ENCODE measurements at places on chromosomes 3 and 15.

GRCh38 chr3:20637729-20638128, 451.7 kb upstream of the SGO1 start:
- DNase-seq: no peak

DNA sequence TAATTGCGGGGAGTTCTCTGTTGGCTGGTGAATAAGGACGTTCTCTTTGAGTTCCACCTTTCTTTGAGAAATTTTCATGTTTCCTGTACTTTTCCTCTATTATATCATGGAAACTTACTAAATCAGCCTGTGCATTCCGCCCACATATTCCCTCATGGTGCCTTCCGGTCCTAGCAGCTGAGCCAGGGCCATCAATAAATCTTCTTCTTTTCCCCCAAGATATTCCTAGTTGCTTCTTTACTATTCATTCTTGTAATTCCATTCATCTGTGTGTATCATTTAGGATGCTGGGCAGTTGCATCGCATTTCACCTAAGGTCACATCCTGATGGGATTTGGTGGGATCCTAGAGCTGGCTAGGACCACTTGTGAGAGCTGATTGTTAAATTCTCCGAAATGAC, 139.2 kb downstream of the RBMS3 start:
- no peak for DNase-seq

- no peak for DNase-seq
These were observed 14.6 kb upstream of the MAGEF1 start for GRCh38 chr3:184726497-184726896.

DNA sequence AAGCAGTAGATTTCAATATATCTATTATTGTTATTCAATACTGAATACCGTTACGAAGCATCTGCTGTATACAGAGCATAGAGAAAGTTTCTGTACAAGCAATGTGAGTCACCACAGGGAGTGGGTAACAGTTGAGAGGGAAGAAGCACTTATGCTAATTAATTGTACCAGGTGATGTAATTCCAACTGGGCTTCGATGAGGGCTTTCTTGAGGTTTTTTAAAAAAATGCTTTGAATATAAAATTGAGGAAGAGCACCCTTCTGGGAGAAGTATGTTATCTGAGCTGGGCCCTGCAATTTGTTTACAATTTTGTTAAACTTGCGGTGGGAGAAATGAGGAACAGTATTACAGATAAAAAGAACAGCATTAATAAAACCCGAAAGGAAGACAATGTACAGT, 197.9 kb downstream of the TPRG1 start:
- no peak for DNase-seq

DNA sequence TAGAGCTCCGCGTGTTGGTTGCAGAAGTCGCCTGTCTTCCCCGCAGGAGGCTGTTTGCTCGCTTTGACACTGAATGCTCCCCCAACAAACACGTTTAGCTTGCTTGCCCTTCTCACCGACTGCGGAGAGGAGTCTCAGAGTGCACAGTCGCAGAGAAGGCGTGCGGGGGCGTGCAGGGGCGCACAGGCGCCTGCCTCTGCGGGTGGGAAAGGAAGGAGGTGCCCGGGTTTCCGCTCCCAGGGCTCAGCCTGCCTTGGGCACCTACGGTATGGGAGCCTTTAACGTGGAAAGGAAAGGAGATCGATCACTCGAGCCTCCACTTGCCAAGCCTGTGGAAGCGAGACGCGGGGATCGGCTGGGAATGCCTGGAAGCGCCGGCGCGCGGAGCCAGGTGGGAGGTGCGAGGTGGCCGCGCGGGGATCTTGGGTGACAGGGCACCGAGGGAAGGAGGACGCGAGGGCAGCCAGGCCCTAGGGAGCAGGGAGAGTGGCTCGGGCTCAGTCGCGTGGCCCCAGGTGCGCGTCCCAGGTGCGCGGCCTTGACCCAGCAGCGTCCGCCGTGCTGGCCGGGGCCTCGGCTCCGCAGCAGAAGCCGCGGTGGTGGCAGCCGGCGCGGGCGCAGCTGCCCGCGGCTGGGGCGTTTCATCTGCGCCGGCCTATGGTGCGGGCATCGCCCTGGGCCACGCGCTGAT, at the start of gene FAN1:
Gene FAN1 (plus strand): TSS at position 419 of the 691 bp plus-strand sequence. CDS start 749 bp downstream, outside the sequence.
- DNase-seq: no peak

DNA sequence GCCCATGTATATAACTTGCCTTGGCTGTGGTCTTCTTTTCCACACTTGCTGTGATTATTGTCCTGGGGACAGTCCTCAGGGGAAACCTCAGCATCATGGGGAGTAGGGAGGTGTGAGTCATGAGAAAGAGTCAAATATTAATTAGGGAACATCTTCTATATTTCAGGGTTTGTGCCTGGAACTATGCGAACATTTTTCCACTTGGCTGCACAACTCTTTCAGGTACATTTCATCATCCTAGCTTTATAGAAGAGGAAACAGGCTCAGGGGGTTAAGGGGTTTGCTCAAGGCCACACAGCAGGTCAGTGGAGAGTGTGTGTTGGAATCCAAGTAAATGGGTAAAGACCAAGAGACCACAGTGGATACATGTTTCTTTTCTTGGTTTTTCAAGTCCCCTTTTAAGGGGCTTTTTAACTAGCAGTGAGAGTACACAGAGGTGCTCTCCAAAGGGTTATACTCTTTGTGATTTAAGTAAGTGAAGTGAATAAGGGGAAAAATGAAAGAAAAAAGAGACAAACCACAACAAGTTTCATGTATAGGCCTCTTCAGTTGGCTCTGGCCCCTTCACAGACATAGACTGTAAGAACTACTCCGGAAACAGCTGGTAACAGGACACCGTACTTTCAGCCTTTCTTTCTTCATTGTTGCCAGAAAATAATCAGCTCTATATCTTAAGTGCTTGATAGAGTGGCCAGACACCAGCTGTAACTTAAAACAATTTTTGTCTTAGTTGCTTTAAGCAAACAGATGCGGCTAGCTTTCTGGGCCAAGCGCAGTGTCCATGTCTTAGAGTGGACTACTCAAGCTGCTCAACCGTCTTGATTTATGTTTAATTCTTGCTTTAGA, 64.6 kb downstream of the EEFSEC start:
- no peak for DNase-seq

DNA sequence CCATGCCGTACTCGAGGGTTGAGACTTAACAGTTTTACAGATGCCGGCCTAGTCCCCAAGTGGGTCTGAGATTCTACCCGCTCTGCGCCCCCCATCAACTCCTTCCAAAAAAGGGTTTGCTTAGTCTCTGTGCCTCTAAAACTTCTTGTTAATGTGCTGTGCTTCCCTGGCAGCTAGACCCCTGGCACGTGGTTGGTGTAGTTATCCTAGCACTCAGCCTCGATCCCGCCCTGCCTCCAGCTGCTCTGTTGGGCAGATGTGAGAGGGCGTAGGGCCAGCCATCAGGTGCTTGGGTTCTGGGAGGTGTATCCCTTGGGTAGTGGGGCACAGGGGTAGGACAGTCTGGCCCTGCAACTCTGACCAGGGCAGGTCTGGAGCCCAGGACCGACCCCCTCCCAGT, 79.5 kb downstream of the FBLN2 start:
- DNase-seq: no peak

DNA sequence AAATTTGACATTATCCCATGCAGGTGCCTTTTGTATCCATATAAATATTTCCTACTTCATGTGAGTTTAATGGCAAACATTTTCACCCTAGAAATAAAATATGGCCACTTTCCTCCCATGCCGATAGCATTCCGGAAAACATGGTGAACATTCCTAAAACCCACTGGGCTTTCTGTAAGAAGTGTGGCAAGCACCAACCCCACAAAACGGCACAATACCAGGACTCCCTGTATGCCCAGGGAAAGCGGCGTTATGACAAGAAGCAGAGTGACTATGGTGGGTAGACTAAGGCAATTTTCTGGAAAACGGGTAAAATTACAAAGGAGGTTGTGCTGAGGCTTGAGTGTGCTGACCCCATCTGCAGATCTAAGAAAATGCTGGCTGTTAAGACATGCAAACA, 7.6 kb downstream of the ANXA2 start:
- no peak for DNase-seq

- DNase-seq: no peak
These were observed 32.9 kb downstream of the AMOTL2 start for GRCh38 chr3:134341389-134341788.

DNA sequence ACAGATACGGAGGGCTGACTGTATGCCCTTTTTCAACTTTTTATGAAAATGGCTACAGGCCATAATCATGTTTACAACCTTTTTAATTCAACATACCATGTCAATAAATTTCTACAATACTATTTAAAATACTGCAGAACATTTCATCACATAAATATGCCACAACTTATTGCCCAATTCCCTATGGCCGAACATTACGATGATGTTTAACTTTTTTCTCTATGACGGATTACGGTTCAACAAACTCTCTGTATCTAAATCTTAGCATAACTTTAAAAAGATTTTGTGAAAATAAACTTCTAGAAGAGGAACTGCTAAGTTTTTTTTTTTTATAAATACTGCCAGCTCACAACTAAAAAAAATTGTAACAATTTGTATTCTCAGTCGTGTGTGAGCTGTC, 220.4 kb downstream of the OSBPL10 start:
- DNase-seq: no peak

DNA sequence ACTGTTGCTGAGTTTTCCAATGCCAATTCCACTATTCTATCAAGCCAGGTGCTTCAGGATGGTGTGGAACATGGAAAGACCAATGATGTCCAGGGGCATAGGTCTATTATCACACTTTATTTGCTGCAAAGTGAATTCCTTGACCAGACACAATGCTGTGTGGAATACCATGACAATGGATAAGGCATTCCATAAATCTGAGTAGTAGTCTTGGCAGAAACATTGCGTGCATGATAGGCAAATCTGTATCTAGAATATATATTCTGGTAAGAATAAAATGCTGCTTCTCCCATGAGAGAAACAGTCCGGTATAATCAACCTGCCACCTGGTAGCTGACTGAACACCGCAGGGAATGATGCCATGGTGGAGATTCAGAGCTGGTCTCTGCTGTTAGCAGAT, 70.0 kb upstream of the ALDH1A3 start:
- no peak for DNase-seq

GRCh38 chr3:119300991-119301391, 6.8 kb downstream of the ARHGAP31 start:
- DNase-seq: no peak

- no peak for DNase-seq
These were observed at the start of gene SCG5 for GRCh38 chr15:32641517-32642059. Gene SCG5, plus strand, starts transcription at chr15:32641710. Its CDS starts 1,883 bp downstream, at chr15:32643593.

DNA sequence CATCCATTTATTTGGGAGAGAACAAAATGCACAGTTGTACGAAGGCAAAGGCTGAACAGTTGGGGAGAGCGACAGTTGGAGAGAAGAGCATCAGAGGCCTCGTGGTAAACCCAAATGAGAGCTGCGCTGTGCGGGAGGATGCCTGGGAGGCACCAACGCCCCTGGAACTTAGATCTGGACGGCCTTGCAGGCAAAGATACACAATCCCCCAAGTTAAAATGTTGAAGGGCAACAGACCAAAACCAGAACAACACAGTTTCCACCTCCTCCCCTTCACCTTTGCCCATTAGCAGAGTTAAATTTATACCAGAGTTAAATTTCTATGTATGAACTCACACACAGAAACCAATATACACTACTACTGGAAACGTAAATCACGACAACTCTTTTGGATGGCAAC, 339.6 kb downstream of the RORA start:
- DNase-seq: no peak

GRCh38 chr3:105322570-105323273, 44.0 kb upstream of the ALCAM start:
- no peak for DNase-seq

- DNase-seq: no peak
These were observed 19.8 kb downstream of the SCAP start for GRCh38 chr3:47455806-47456452.

DNA sequence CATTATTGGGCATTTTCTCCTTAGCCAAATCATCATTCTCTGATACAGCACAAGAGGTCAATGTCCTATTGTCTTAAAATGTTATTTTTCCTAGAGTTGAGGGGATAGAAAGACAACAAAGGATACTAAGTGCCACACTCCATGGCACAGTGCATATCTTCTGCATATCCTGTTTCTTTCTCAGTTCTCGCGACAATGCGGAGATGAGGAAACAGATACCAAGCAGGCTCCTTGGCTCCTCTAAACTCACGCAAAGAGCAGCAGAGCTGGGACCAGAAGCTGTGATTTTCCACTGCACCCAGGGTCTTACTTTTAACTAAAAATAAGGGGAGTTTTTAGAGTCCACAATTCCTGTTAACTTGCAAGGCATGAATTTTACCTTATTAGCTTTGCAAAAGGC, 10.5 kb upstream of the VGLL4 start:
- no peak for DNase-seq

DNA sequence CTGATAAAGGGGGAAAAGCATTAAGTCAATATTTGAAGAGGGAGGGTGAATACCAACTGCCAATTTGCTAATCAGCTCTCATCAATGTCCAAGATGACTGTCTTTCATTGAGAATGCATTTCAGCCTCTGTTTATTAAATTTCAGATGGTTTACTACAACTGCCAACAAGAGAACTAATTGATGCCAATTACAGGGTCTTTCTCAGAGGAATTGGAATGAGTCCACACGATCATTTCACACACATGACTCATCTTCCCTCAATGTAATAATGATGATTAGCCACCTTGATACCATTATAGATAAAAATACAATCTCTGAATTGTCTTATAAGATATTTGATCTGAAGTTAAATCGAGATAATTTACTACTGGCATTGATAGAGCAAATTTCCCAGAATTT, 1274.4 kb downstream of the ROBO2 start:
- DNase-seq: no peak

DNA sequence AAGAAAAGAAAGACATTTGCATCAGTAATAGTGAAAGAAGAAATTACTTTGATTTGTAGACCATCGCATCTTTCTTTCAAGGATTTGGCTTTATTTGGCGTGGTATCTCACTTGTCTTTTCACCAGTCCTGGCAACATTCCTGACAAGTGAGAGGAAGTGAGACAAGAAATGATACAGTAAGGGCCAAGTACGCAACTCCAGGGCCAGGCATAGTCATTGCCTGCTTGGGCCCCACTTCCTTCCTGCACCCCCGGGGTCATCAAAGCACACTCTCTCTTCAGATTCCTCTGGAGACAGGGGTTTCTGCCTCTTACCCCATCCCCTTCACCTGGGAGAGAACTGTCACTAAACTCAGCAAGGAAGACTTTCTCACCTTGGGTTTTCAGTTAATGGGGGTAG, 55.1 kb downstream of the CD47 start:
- DNase-seq: no peak

DNA sequence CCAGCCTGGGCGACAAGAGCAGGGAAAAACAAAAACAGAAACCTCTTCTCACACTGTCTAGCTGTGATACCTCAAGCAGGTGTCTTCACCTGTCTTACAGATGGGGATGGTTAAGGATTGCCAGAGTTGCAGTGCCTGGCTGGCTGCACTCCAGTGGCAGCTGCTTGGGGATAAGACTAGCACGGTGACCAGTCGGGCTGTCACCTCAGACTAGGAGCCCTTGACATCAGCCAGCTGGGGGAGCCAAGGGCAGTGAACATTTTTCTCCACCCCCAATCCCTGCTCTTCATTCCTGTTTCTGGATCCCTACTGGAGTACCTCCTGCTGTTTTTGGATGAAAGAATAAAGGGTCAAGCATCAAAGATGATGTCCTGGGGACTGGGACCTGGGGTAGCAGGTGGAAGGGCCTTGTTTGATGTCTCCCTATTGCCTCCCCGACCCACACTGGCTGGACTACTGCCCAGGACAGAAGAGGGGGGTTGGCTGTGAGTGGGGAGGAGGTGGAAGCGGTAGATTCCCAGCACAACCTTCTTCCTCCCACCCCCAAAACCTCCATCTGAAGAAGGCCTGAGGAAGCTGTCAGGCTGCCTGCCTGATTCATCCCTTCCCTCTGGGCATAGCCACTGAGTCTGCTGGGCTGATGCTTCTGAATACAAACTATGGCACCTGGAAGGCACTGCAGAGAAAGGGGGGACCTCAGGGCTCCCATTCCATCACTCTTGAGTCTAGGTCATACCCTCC, 7.0 kb upstream of the CPNE9 start:
- DNase-seq: no peak

GRCh38 chr3:105944276-105944675, 75.5 kb upstream of the CBLB start:
- DNase-seq: no peak

Data from brain pericyte (primary cell).